Effector memory CD4-positive, alpha-beta T cell (primary cell): ENCODE measurements at places on chromosomes 13 and 19.

GRCh38 chr13:50511877-50512341 is 331.6 kb downstream of the DLEU7 start:
- DNase-seq = no peak

GRCh38 chr19:17246681-17247425 is 1.1 kb upstream of the NR2F6 start:
- no peak for DNase-seq

- DNase-seq = no peak
Observed at GRCh38 chr13:112077729-112078128, 10.8 kb downstream of the SOX1 start.

- no peak for DNase-seq
Observed at GRCh38 chr13:74227476-74228158, 93.4 kb upstream of the KLF12 start.
